Left lobe of liver (tissue), 2 donors: ENCODE measurements at places on chromosomes 6 and 20. TPM values are rescaled to one million over a fixed set of nuclear protein-coding genes. Genes with fewer than 3 reads are reported as not detected.

- DNase-seq, result no peak
Observed at GRCh38 chr6:143673669-143674068, 4.1 kb upstream of the PHACTR2 start.

The OR2W1 gene
- total RNA-seq, result not detected

- no peak for DNase-seq
Observed at GRCh38 chr6:168160506-168161370, 81.7 kb upstream of the FRMD1 start.

- DNase-seq, result peak; percentile 75
Observed at GRCh38 chr20:48697845-48698491, 129.8 kb downstream of the PREX1 start.

- DNase-seq, result no peak
Observed at GRCh38 chr6:133393891-133394290, 152.7 kb downstream of the EYA4 start.

The PRL gene
- total RNA-seq, result not detected

- no peak for DNase-seq
Observed at GRCh38 chr6:143193571-143194094, 132.9 kb downstream of the AIG1 start.

DNA sequence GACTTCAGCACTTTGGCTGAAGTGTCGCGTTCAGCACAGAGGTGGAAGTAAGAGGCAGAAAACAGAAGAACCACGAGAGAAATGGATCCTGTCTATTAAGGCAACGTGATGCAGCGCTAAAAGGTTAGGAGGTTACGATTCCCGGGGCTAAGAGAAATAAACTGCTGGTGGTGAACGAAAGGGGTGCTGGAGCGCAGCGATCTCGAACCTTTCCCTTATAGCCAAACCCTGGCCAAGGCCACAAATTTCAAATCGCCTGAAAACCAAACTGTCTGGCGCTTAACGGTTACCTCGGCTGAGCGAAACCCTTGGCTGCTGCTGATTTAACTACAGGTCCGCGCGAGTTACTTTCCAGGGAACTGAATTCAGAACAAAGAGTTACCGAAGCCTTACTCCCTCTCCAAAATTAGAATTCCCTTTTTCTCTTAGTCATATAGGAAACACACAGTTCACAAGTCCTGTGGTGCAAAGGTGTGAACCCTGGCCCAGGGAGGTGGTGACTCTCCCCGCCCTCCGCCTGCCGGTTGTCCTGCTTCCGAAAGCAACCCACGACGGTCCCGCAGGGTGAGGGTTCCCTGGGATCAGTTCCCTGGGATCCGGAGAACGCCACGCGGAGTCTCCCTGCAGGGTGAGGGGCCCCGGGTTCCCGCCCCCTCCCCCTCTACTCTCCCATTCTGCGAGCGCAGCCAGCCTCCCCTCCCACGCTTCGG lies 1.3 kb upstream of the SLC35D3 start:
- DNase-seq, result no peak

DNA sequence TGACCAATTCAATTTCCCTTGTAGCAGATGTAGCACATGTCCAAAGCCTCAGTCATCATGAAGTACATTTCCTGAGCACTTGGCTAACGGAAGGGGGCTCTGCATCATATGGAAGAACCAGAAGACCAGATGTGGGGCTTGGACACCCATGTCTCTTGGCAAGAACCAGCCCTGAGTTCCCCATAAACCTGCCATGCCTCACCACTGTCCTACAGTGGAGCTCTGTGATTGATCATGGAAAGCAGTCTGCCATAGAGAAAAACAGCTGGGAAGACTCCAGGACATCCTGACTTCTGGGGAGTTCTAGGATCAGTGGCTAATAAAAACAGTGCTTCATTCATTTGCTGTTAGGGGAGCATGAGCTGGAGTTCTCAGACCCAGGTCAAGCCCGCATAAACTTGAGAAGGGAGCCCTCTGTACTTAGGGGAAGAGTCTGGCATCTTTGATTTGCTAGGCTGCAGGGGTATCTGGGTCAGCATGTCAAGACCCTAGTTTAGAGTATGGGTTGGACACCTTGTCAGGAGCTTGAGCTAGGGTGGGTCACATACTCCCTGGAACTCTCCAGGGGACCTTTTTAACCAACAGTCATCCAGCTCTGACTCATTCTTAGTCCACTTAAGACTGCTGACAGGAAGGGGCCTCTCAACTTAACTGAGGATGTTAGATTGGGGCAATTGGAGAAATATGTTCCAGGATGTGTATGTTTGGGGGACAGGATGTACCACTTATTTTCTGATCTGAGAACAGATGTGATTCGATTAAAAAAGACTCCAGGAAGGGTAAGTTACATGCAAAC lies 26.3 kb upstream of the TRAM2 start:
- DNase-seq, result no peak

DNA sequence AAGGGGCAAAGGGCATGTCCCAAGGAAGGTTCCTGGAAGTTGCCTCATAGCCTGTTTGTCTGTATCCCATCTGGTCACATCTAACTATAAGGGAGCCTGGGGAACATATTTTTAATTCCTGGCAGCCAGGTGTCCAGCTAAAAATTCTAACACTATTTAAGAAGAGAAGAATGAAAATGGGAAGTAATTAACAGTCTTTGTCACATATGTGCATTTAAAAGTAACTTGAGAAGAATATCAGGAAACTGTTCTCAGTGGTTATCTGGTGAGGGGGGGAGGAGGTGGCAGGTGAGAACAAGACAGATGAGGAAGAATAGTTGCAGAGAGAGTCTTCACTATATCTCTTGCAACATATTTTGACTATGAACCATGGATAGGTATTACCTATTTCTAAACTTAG lies 75.5 kb upstream of the ELOVL5 start:
- no peak for DNase-seq

The PM20D2 gene
- 2.1 TPM for total RNA-seq

- no peak for DNase-seq
Observed at GRCh38 chr6:119234457-119234856, 115.1 kb downstream of the MAN1A1 start.

DNA sequence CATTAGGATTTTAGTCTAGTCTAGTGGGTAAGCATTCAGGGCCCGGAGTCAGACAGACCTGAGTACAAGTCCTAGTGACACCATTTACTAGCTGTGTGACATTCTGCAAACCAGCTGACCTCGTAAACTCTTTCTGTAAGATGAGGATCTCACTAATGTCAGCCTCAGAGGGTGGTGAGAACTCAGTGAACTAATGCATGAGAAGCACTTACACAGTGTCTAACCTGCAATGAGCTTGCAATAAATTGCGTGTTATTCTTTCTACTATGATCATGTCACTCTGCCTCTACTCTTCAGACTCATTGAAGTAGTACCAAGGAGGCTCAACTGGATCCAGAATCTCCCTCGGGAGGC lies 41.1 kb upstream of the ZNF831 start:
- no peak for DNase-seq

The EDN3 gene
- total RNA-seq, result not detected

The NMBR gene
- total RNA-seq, result not detected

GRCh38 chr6:137875606-137876005 lies 8.5 kb downstream of the TNFAIP3 start:
- DNase-seq, result no peak

GRCh38 chr6:133441491-133441890 lies 200.3 kb downstream of the EYA4 start:
- DNase-seq, result no peak

DNA sequence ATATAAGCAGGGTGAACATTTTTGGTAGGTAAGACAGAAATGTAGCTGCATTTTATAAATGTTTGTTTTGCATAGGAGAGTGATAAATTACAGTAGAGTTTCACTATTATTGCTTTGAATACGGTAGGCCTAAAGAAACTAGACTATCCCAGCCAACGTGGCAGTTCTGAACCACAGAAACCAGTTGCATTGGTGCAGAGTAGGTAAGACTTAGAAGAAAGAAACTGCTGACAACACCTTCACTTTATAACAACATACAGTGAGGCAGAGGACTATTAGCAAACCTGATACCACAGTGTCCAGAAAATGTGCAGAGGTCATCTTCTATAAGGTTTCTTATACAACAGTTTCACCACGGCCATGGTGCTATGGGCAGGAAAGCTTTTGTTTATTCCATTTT lies 566.1 kb downstream of the KIF16B start:
- no peak for DNase-seq

DNA sequence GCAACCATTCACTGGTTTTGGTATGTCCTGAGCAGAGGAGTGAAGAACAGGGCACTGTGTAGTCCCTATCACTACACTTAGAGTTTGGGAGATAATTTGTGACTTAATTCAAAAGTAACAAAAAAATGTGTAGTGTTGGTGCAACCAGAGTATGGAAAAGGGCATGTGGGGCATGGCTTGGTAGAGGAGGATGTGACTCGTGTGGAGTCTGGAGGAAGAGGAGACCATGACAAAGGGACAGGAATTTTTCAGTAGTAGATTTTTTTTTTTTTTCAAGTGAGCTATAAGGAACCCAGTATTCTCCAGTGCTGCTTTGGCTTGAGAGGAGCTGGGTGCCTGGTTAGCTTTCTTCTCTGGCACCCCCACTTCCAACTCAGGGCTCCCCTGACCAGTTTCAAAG lies 5.1 kb downstream of the MTRES1 start:
- no peak for DNase-seq

The RAB44 gene
- 0.08 TPM for total RNA-seq

DNA sequence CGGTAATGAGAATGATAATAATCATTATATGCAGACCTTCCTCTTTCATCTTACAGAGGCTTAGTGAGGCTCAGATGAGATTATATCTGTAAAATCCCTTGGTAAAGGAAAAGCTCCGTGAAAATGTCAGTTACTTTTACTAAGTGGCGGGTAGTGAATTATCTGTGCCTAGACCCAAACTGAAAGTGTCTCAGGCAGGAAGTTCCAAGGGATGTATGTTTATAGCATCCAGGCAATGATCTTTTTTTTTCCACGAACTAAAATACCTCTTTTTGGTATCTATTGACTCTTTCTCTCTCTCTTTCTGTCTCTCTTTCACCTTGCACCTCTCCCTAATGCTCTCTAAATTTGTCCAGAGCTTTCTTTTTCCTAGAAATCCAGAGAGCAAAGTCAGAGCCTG lies 5.0 kb downstream of the TCF21 start:
- no peak for DNase-seq

The LGSN gene
- total RNA-seq, result 1.0 TPM

DNA sequence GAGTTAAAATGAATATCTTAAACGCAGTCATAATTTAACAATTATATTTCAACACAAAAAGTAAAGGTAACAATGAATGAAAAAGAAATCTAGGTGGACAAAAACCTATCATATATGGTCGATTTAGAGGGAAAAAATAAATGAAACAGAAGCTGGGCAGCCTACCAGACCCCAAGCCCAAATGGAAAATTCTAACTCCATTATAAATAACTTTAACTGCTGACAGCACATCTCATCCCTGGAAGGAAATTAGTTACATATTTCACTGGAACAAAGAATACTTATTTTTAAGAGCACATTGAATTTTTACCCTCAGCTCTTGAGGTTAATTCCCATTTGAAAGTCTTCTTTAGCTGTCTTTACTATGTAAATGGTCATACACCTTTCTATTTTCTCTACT lies 39.1 kb downstream of the COL12A1 start:
- DNase-seq, result no peak

- DNase-seq, result no peak
Observed at GRCh38 chr6:111050261-111051023, 36.9 kb upstream of the SLC16A10 start.

GRCh38 chr6:14010275-14010674 lies 85.5 kb downstream of the RNF182 start:
- no peak for DNase-seq

GRCh38 chr20:591941-592340 lies 18.2 kb downstream of the TCF15 start:
- no peak for DNase-seq

GRCh38 chr6:97189767-97190166 lies 93.2 kb downstream of the MMS22L start:
- no peak for DNase-seq

- DNase-seq, result peak; percentile 18
Observed at GRCh38 chr6:41976794-41977484, 35.3 kb upstream of the CCND3 start.

GRCh38 chr6:157221817-157222175 lies 101.5 kb downstream of the TMEM242 start:
- peak; percentile 44 for DNase-seq

The ERVFRD-1 gene
- total RNA-seq, result 0.08 TPM

DNA sequence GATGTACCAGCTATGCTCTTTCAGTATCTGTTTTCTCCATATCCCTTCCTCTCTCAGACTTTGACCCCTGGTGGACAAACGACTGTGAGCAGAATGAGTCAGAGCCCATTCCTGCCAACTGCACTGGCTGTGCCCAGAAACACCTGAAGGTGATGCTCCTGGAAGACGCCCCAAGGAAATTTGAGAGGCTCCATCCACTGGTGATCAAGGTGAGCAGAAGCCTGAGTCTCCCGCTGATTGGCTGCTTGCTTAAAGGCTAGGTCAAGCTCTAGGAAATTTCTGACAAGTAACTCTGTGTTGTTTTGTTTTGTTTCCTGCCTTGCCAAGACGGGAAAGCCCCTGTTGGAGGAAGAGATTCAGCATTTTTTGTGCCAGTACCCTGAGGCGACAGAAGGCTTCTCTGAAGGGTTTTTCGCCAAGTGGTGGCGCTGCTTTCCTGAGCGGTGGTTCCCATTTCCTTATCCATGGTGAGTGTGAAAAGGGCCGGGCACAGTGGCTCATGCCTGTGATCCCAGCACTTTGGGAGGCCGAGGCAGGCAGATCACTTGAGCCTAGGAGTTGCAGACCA lies 28.6 kb downstream of the C6orf89 start:
- DNase-seq, result peak; percentile 73

The OR2B3 gene
- total RNA-seq, result not detected

- DNase-seq, result no peak
Observed at GRCh38 chr6:170497841-170498301, 55.2 kb downstream of the PSMB1 start.

DNA sequence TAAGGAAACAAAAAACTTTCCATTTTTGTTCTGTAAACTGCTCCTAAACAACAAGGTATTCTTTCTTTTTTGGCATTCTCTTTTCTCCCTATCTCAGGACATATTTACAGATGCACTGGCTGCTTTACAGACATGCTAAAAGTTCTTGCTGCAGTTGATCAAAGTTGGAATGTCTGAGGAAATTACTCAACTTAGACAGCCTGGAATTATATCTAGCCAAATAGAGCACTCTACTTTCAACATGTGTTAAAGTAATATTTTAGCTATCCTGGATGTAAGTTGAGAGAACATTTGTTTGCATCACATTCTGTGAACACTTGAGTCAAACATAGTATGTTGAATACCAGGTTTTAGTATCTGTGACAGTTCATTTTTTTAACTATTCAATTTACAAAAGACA lies 24.8 kb downstream of the TASP1 start:
- DNase-seq, result no peak

- no peak for DNase-seq
Observed at GRCh38 chr6:16367571-16367970, 129.2 kb downstream of the GMPR start.
